ENCODE measurements at places on chromosomes 5 and 9. TPM values are rescaled to one million over a fixed set of nuclear protein-coding genes. Genes with fewer than 3 reads are reported as not detected.

The SPINK4 gene
- not detected for total RNA-seq

The NTRK2 gene
- total RNA-seq, result 0.26 TPM

The OR1Q1 gene
- total RNA-seq, result not detected

The C5orf34 gene
- total RNA-seq, result 4.1 TPM

The LCN10 gene
- total RNA-seq, result not detected

The F2RL2 gene
- total RNA-seq, result 13.1 TPM

The PPP3R2 gene
- not detected for total RNA-seq

The PCDHGB3 gene
- total RNA-seq, result 5.8 TPM

The SHISAL2B gene
- not detected for total RNA-seq

The DMRT2 gene
- not detected for total RNA-seq

The IFNA2 gene
- not detected for total RNA-seq

The SPATA31A5 gene
- not detected for total RNA-seq

The PLAC8L1 gene
- total RNA-seq, result not detected

The FCHO2 gene
- total RNA-seq, result 19.5 TPM

The SEMA5A gene
- total RNA-seq, result 17.7 TPM

The ADAMTSL2 gene
- total RNA-seq, result under 0.01 TPM

The PLAA gene
- total RNA-seq, result 36.7 TPM

The CCNB1 gene
- total RNA-seq, result 8.2 TPM
